Right lobe of liver (tissue), 6 donors: ENCODE measurements at places on chromosomes 2 and 18. TPM values are rescaled to one million over a fixed set of nuclear protein-coding genes. Genes with fewer than 3 reads are reported as not detected.

- H3K4me3 ChIP-seq, result no peak overlapping the region
- H3K27me3 ChIP-seq, result no peaks in the 10 kb centered on the region
- no peaks in the 10 kb centered on the region for H3K4me1 ChIP-seq
These were observed 122.5 kb downstream of the FHOD3 start for GRCh38 chr18:36419900-36420531.

LAPTM4A gene
- total RNA-seq, result 143 TPM

C2orf78 gene
- total RNA-seq, result not detected

GRCh38 chr18:78914249-78914935 is 65.2 kb upstream of the SALL3 start:
- H3K27me3 ChIP-seq, result no peaks in the 10 kb centered on the region
- H3K4me1 ChIP-seq, result no peaks in the 10 kb centered on the region
- no peak for DNase-seq
- H3K4me3 ChIP-seq, result no peak overlapping the region
- H3K36me3 ChIP-seq, result no peaks in the 10 kb centered on the region
- H3K27ac ChIP-seq, result no peak overlapping the region

DNA sequence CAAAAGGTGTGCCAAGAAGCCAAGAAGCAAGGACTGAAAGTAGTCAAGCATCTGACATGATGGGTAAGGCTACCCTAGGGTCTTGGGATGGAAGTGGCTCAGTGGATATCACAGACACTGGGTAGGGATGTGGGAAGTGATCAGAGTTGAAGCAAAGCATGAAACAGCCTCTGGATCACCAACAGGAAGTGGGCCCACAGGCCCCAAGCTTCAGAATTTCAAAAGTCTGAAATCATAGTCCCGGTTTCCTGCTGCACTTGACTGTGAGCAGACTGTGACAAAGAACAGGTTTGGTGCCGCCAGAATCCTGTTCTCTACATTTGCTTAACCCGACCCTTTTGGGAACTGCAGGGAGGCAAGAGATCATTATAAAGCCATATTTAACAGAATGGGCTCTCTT is 57.4 kb downstream of the SP100 start:
- no peaks in the 10 kb centered on the region for H3K4me1 ChIP-seq
- no peak for DNase-seq
- H3K27me3 ChIP-seq, result no peaks in the 10 kb centered on the region
- H3K36me3 ChIP-seq, result peaks cover 21% of the 10 kb centered on the region
- no peak overlapping the region for H3K4me3 ChIP-seq

GALNT13 gene
- not detected for total RNA-seq

- no peak overlapping the region for H3K4me3 ChIP-seq
- no peaks in the 10 kb centered on the region for H3K27me3 ChIP-seq
- H3K27ac ChIP-seq, result no peak overlapping the region
- DNase-seq, result no peak
These were observed 123.4 kb downstream of the LAMA1 start for GRCh38 chr18:6994056-6994770.

AMER3 gene
- not detected for total RNA-seq

- H3K27me3 ChIP-seq, result no peaks in the 10 kb centered on the region
- H3K4me1 ChIP-seq, result no peaks in the 10 kb centered on the region
- H3K36me3 ChIP-seq, result no peaks in the 10 kb centered on the region
- no peak within 1 kb of the TSS for H3K27ac ChIP-seq
These were observed at the start of gene C2orf80 for GRCh38 chr2:208189810-208190503. C2orf80 (minus strand) TSS chr2:208190030; CDS start chr2:208186986, 3,044 bp downstream.

GRCh38 chr18:48656176-48656575 is 117.3 kb downstream of the CTIF start:
- no peaks in the 10 kb centered on the region for H3K27me3 ChIP-seq
- no peak overlapping the region for H3K27ac ChIP-seq
- H3K4me3 ChIP-seq, result no peak overlapping the region
- no peak for DNase-seq

MC5R gene
- total RNA-seq, result not detected

- H3K27ac ChIP-seq, result no peak overlapping the region
- DNase-seq, result no peak
- no peaks in the 10 kb centered on the region for H3K36me3 ChIP-seq
- H3K4me3 ChIP-seq, result no peak overlapping the region
- no peaks in the 10 kb centered on the region for H3K27me3 ChIP-seq
- H3K4me1 ChIP-seq, result no peaks in the 10 kb centered on the region
These were observed 237.6 kb upstream of the RGPD4 start for GRCh38 chr2:107589079-107589491.

DNA sequence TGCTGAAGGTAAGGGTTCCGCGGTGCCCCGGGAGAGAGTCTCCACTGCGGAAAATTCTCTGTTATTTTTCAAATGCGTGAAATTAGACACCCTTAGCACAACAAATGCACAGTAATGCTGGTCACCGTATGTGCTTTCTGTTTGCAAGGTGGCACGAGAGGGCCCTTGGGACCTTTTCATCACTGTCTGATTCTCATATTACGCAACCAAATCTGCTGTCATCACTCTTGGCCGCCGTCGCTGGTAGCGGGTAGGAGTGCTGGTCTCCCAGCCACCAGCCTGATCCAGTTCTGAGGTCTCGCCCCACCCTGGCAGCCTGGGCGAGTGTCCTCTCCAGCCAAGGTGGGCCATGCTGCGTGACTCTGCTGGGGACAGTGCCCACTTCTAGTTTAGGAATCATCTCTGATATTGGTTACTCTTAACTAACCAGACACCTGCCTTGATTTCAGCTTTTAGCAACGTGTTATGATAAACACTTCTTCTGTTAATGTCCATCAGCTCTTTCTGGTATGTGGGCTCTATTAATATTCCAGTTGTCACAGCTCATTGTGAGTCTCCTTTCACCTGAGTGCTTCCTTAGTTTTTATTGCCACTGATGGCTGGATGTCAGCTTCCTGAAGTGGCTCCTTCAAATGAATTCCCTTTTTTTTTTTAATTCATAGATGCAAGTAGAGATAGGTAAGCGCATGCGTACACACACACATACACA is 199.4 kb downstream of the GBX2 start:
- H3K27me3 ChIP-seq, result no peaks in the 10 kb centered on the region
- DNase-seq, result no peak
- no peak overlapping the region for H3K27ac ChIP-seq
- no peaks in the 10 kb centered on the region for H3K4me1 ChIP-seq
- no peak overlapping the region for H3K4me3 ChIP-seq

DNA sequence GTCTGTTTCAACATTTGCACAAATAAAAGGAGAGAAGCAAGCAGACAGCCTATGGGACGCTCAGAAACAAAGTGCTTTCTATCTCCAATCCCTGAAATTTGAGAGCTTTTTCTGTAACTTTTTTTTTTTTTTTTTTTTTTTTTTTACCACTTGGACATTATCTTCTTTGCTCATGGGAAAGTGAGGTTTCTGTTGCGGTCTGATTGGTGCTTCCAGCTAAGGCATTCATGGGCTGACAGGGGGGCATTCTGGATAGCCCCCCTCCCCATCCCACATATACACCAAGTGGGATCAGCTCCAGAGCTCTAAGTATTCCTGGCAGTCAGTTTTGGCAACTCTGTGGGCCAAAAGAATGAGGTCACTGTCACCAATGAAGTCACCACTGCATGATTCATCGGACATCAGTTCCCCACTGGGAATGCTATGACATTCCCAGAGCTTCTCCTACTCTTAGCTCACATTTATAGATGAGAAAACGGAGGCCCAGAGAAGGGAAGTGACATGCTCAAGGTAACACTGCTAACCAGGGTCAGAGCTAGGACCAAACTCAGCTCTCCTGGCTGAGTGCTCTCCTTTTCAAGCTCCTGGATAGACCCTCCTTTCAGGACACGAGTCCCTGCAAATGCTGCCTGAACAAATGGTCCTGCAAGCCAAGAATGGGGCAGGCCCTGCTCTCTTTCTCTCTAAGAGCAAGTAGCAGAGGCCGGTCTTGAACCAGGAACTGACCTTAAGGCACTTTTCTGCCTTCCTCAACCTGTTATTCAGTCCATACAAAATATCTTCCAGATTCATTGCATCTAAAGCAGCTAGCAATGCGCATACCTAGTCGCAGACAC is 61.3 kb downstream of the TMEM247 start:
- DNase-seq, result no peak
- no peaks in the 10 kb centered on the region for H3K4me1 ChIP-seq
- peaks cover 2% of the 10 kb centered on the region for H3K36me3 ChIP-seq
- no peak overlapping the region for H3K4me3 ChIP-seq
- no peaks in the 10 kb centered on the region for H3K27me3 ChIP-seq

ASXL3 gene
- total RNA-seq, result 2.1 TPM

EFHD1 gene
- total RNA-seq, result 26.5 TPM

ATP8B1 gene
- total RNA-seq, result 18.2 TPM

- H3K27ac ChIP-seq, result no peak overlapping the region
- DNase-seq, result no peak
- no peaks in the 10 kb centered on the region for H3K4me1 ChIP-seq
These were observed 129.4 kb upstream of the MAPRE2 start for GRCh38 chr18:34911661-34912384.

GRCh38 chr18:5461041-5461440 is 82.8 kb downstream of the EPB41L3 start:
- H3K27ac ChIP-seq, result no peak overlapping the region
- no peaks in the 10 kb centered on the region for H3K27me3 ChIP-seq
- no peaks in the 10 kb centered on the region for H3K36me3 ChIP-seq
- no peaks in the 10 kb centered on the region for H3K4me1 ChIP-seq
- DNase-seq, result no peak
- no peak overlapping the region for H3K4me3 ChIP-seq

GRCh38 chr18:48913201-48913600 is 37.6 kb downstream of the SMAD7 start:
- H3K27ac ChIP-seq, result no peak overlapping the region
- no peaks in the 10 kb centered on the region for H3K27me3 ChIP-seq
- no peaks in the 10 kb centered on the region for H3K4me1 ChIP-seq
- H3K36me3 ChIP-seq, result no peaks in the 10 kb centered on the region
- H3K4me3 ChIP-seq, result no peak overlapping the region

GRCh38 chr18:12884406-12885323 is 628 bp upstream of the PTPN2 start:
- no peaks in the 10 kb centered on the region for H3K27me3 ChIP-seq
- no peaks in the 10 kb centered on the region for H3K36me3 ChIP-seq
- DNase-seq, result no peak
- peak overlapping the region; percentile 82 for H3K4me3 ChIP-seq
- peaks cover 3% of the 10 kb centered on the region for H3K4me1 ChIP-seq
- H3K27ac ChIP-seq, result peak overlapping the region; percentile 99

DNA sequence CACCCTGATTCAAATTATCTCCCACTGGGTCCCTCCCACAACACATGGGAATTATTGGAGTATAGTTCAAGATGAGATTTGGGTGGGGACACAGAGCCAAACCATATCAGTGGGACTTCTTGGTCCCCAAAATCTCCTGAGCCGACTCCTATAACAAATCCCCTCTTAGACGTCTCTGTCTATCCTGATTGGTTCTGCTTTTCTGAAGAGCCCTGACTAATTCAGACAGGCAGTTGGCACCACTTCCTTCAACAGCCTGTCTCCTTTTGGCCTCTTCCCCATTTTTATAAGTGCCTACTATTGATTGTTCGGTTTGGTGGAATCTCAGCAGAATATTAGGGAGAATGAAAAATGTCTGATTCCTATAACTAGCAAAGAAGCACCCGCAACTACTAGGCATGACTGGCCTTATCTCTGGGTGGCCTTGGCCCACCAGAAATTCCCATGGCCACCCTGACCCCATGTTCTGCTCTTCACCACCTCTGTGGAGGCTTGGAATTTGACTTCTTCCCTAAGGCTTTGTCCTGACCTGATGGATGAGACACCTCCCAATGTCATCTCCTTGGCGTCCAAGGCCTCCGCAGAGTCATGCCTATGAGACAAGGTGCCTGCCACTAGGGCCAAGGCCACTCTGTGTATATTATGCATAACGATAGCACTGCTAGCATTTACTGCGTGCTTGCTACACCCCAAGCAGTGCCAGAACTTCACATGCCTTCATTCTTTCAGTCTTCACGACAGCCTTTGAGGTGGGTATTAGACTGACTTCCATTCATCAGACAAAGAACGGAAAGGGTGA is 218.9 kb upstream of the COPS8 start:
- H3K27ac ChIP-seq, result no peak overlapping the region
- H3K36me3 ChIP-seq, result no peaks in the 10 kb centered on the region
- H3K4me1 ChIP-seq, result no peaks in the 10 kb centered on the region
- H3K27me3 ChIP-seq, result no peaks in the 10 kb centered on the region
- no peak for DNase-seq

DNA sequence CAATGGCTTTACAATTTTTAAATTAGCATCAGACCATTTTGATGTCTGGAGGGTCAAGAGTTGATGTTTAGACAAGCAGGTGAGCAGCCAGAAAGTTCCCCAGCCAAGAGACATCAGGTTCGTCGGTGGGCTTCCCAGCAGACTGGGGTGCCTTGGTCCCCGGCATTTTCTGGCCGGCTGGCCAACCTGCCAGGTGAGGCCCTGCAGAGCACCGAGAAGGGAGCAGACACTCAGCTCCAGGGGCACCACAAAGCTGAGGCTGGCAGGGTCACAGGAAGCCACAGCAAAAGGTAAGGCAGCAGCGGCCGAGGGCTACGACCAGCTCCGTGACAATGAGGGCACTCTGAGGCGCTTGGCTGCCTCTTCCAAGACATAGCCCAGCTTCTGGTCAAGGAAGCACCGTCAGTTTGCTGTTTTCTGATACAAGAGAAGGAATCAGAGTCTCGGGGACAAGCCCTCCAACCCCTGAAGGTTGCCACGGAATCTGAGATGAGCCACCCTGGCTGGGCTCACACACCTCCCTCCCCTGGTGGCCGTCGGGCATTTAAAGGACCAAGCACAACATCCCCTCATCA is 229.0 kb downstream of the MGAT5 start:
- no peak overlapping the region for H3K27ac ChIP-seq
- DNase-seq, result no peak
- H3K4me1 ChIP-seq, result no peaks in the 10 kb centered on the region
- no peaks in the 10 kb centered on the region for H3K27me3 ChIP-seq
- no peak overlapping the region for H3K4me3 ChIP-seq
- H3K36me3 ChIP-seq, result no peaks in the 10 kb centered on the region

- no peaks in the 10 kb centered on the region for H3K27me3 ChIP-seq
- H3K36me3 ChIP-seq, result no peaks in the 10 kb centered on the region
- DNase-seq, result no peak
- peak overlapping the region; percentile 36 for H3K4me3 ChIP-seq
- no peak overlapping the region for H3K27ac ChIP-seq
These were observed 53.5 kb upstream of the ITGB6 start for GRCh38 chr2:160253440-160254188.

GRCh38 chr2:15521641-15522181 is 39.4 kb downstream of the NBAS start:
- no peak overlapping the region for H3K27ac ChIP-seq
- DNase-seq, result no peak
- no peaks in the 10 kb centered on the region for H3K27me3 ChIP-seq

PROM2 gene
- total RNA-seq, result 0.51 TPM

DNA sequence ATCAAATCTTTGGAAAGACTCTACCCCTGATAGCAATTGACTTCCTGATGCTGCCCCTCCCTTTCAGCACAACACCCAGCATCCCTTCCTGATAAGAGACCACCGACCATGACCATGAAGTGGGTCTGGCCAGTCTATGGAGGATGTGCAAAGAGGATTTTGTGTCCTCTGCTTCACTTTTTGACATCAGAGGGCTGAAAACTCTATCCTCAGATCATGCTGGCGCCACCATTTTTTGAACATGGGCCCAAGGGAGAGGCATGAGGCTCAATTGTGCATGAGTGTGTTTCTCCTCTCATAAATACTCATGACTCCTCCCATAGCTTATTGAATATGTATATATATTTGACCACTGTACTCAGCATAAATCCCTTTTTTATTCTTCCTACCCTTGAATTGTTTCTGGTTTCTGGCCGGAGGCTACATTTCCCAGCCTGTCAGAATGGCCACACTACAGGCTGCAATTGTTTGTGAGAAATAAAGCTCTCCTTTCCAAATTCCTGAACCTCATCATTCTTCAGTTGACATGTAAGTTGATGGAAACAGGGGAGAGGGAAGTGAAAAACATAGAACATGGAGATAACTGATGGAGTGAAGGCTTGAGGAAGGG is 314.1 kb downstream of the MYCN start:
- no peaks in the 10 kb centered on the region for H3K36me3 ChIP-seq
- H3K27me3 ChIP-seq, result no peaks in the 10 kb centered on the region
- no peak overlapping the region for H3K4me3 ChIP-seq
- H3K4me1 ChIP-seq, result no peaks in the 10 kb centered on the region
- no peak for DNase-seq
